Esophagus muscularis mucosa (tissue), 4 donors: ENCODE measurements at places on chromosomes 7 and 10. TPM values are rescaled to one million over a fixed set of nuclear protein-coding genes. Genes with fewer than 3 reads are reported as not detected.
A peak's percentile ranks its signal among the peaks of the same experiment; 100 is the strongest.

DNA sequence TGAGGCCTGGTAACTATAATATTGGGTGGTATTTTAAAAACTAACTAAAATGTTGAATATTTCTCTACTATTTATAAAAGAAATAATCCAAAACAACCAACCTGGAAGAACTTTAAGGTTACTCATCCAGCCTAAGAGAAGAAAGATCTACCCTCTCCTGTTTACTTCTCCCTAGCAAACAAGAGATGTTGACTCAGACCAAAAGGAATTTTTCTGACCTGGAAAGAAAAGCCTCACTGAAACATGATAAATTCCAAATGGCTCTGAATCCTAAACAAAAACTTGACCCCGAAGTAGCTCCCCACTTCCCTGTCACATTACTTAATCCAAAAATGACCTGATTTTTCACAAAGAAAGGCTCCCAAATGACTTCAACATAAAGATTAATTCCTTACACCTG lies 101.2 kb downstream of the PARD3 start:
- peak; percentile 10 for DNase-seq
- no peaks in the 10 kb centered on the region for H3K27me3 ChIP-seq
- H3K27ac ChIP-seq: no peak overlapping the region
- peaks cover 80% of the 10 kb centered on the region for H3K4me1 ChIP-seq

GRCh38 chr7:69609541-69610373 lies 11.5 kb downstream of the AUTS2 start:
- no peaks in the 10 kb centered on the region for H3K36me3 ChIP-seq
- peaks cover 35% of the 10 kb centered on the region for H3K4me1 ChIP-seq
- H3K27me3 ChIP-seq: no peaks in the 10 kb centered on the region
- no peak overlapping the region for H3K27ac ChIP-seq
- H3K4me3 ChIP-seq: no peak overlapping the region

Gene CHN2
- total RNA-seq: 8.0 TPM

DNA sequence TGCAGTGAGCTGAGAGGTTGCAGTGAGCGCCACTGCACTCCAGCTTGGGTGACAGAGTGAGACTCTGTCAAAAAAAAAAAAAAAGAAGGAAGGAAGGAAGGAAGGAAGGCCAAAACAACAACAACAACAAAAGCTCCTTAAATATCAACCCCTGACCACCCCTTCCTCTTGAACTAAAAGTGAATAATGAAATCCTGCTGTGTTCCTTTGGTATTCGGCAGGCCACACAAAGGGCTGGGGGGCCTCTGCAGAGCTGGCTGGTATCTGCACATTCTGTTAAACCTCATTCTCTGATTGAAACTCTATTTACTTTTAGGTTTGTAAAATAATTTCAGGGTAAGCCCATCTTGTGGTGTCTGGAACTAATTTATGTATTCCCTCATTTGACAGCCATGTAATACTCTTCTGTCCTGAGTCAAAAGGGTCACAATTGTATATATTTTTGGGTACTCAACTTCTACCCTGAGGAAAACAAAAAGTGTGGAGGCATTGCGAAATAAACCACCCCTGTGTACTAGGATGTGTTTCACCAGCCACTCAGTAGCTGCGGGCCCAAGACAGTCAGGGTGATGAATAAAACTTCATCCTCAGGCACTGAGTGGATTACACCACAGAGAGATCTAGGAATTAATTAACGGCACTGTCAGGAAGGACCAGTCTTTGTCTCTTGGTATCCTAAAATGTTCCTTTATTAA lies 446.4 kb upstream of the PFKP start:
- no peak for DNase-seq
- H3K27ac ChIP-seq: no peak overlapping the region
- no peaks in the 10 kb centered on the region for H3K36me3 ChIP-seq

DNA sequence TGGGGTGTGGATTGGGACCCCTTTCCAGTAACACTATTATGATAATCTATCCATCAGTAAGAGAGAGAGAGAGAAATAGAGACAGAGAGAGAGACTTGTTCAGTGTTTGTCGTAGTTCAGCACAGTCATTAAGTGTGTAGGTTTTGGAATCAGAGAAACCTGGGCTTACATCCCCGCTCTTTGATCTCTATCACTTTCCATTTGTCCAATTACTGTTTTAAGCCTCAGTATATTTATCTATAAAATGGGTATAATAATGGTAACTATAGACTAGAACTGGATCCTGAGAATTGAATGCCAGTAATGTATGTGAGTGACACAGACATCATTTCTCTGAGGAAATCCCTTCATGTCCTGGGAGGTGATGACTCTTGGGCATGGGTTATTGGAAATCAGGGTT lies 460.5 kb downstream of the PLXNA4 start:
- no peaks in the 10 kb centered on the region for H3K27me3 ChIP-seq
- H3K4me1 ChIP-seq: no peaks in the 10 kb centered on the region
- no peak for DNase-seq
- H3K27ac ChIP-seq: no peak overlapping the region
- H3K36me3 ChIP-seq: no peaks in the 10 kb centered on the region

- H3K4me1 ChIP-seq: peaks cover 45% of the 10 kb centered on the region
- no peaks in the 10 kb centered on the region for H3K27me3 ChIP-seq
- no peak overlapping the region for H3K4me3 ChIP-seq
Observed at GRCh38 chr10:113073549-113074189, 123.6 kb downstream of the TCF7L2 start.

DNA sequence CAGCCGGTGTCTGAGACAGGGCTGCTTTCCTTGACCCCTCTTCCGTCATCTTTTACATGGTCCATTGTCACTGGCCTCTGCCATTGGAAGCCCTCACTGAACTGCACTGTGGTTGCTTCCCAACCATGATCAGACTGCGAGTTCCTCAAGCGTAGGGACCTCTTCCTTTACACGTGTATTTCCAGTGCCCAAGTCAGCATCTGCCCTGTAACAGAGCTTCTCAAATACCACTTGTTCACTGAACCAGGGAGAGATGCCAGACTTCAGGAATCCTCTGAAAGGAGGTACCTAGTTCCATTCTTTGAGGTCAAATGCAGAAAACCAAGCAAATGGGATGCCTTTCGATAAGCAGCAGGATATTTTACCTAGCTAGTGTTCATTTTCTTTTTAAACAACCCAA lies 145.1 kb downstream of the NRP1 start:
- no peak overlapping the region for H3K4me3 ChIP-seq
- no peaks in the 10 kb centered on the region for H3K27me3 ChIP-seq
- no peak overlapping the region for H3K27ac ChIP-seq
- no peak for DNase-seq
- H3K36me3 ChIP-seq: peaks cover 72% of the 10 kb centered on the region

- H3K36me3 ChIP-seq: no peaks in the 10 kb centered on the region
- no peaks in the 10 kb centered on the region for H3K27me3 ChIP-seq
- H3K4me1 ChIP-seq: peaks cover 51% of the 10 kb centered on the region
- no peak overlapping the region for H3K27ac ChIP-seq
- peak; percentile 91 for DNase-seq
Observed at GRCh38 chr7:36273836-36274235, 115.8 kb upstream of the ANLN start.

GRCh38 chr7:5657901-5658300 lies 123.6 kb downstream of the RNF216 start:
- no peak overlapping the region for H3K4me3 ChIP-seq
- peaks cover 48% of the 10 kb centered on the region for H3K4me1 ChIP-seq
- H3K36me3 ChIP-seq: peaks cover 42% of the 10 kb centered on the region
- no peak overlapping the region for H3K27ac ChIP-seq
- no peak for DNase-seq
- H3K27me3 ChIP-seq: no peaks in the 10 kb centered on the region

Gene MMD2
- not detected for total RNA-seq

DNA sequence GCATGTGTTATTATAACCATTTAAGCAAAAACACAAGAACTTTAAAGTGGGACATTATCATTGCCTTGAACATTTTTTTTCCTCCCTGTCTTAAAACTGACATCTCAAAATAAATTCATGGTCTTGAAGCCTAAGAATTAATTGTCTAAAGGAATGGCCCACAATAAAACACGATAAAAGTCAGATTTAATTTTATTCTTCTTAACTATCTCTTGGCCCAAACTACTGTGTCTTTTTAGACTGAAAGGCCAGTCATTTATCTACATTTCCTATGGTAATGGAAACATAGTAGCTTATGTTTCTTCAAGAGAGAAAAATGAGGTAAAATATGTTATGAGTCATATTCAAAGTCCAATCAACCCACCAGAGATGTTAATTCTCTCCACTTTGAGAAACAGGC lies 24.4 kb upstream of the ETV1 start:
- H3K27me3 ChIP-seq: no peaks in the 10 kb centered on the region
- no peak overlapping the region for H3K27ac ChIP-seq
- no peak for DNase-seq
- H3K4me3 ChIP-seq: no peak overlapping the region
- no peaks in the 10 kb centered on the region for H3K4me1 ChIP-seq

DNA sequence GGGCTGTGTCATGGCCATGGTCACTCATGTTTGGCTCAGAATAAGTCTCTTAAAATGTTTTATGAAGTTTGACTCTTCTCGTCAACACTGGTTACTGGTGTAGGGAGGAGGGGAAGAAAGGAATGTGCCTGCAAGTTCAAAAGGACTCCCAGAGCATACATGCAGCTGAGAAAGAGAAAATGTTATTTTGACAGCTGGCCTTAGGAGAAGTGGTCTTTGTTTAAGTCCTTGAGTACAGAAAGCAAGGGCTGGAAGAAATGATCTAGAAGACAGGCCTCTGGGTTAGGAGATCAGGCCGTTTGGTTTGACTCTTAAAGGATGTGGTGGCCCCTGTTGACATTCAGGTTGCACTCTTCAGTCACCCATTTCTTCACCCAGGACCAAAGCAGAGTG lies 245.5 kb downstream of the REEP3 start:
- H3K27ac ChIP-seq: no peak overlapping the region
- H3K36me3 ChIP-seq: no peaks in the 10 kb centered on the region
- H3K4me1 ChIP-seq: peaks cover 7% of the 10 kb centered on the region
- H3K27me3 ChIP-seq: no peaks in the 10 kb centered on the region

- no peaks in the 10 kb centered on the region for H3K36me3 ChIP-seq
- peak overlapping the region; percentile 4 for H3K4me3 ChIP-seq
- DNase-seq: peak; percentile 92
- no peaks in the 10 kb centered on the region for H3K27me3 ChIP-seq
- H3K4me1 ChIP-seq: peaks cover 30% of the 10 kb centered on the region
Observed at GRCh38 chr7:45978010-45978681, 57.1 kb upstream of the IGFBP3 start.

DNA sequence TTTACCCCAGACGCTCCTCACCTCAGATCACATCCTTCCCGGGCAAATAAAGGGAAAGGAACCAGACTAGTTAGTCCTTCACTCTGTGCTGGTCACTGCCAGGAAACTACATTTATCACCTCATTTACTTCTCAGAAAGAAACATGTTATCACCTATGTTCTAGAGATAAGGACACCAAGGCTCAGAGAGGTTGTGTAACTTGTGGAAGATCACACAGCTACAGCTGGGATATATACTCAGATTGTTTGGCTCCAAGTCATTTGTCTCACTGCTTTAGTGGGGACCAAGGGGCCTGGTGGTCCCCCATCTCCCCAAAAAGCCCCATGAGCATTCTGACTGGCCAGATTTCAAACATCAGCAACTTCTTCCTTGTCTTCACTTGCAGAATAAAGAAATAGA lies 17.5 kb upstream of the BTBD16 start:
- DNase-seq: no peak
- no peak overlapping the region for H3K4me3 ChIP-seq
- peaks cover 88% of the 10 kb centered on the region for H3K36me3 ChIP-seq
- H3K27ac ChIP-seq: no peak overlapping the region
- H3K27me3 ChIP-seq: no peaks in the 10 kb centered on the region
- H3K4me1 ChIP-seq: peaks cover 8% of the 10 kb centered on the region

DNA sequence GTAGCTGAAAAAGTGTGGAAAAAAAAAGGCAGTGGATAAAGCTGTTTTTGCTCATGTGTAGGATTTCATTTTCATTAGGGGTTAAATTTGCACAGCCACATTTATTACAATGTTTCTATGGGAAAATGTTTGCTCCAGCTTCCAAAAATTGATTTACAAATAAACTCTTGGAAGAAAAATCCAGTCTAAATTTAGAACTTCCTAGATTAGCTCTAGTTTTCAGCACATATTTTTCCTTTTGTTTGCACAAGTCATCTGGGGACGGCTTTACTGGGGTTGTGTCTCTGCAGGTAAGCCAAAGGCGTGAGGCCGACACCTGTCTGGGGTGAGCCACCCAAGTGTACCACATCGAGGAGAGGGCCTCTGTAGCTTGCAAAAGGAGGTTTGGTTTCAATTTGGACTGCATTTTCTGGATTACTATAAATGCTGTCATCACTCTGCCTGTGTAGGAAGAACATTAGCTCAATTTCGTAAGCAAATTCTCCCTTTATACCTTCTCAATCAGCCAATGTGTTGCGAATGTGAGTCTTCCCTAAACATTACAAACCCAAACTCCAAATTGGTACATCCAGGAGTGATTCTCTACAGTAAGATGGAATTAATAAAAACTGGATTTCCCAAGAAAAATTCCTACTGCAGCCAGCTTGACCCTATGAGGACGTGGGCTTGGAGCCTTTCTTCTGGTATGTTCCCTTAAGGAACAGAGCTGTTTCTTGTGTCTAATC lies 89.5 kb upstream of the ZNF438 start:
- no peak overlapping the region for H3K4me3 ChIP-seq
- no peaks in the 10 kb centered on the region for H3K36me3 ChIP-seq
- no peak overlapping the region for H3K27ac ChIP-seq
- H3K27me3 ChIP-seq: no peaks in the 10 kb centered on the region
- H3K4me1 ChIP-seq: peaks cover 21% of the 10 kb centered on the region
- DNase-seq: no peak

DNA sequence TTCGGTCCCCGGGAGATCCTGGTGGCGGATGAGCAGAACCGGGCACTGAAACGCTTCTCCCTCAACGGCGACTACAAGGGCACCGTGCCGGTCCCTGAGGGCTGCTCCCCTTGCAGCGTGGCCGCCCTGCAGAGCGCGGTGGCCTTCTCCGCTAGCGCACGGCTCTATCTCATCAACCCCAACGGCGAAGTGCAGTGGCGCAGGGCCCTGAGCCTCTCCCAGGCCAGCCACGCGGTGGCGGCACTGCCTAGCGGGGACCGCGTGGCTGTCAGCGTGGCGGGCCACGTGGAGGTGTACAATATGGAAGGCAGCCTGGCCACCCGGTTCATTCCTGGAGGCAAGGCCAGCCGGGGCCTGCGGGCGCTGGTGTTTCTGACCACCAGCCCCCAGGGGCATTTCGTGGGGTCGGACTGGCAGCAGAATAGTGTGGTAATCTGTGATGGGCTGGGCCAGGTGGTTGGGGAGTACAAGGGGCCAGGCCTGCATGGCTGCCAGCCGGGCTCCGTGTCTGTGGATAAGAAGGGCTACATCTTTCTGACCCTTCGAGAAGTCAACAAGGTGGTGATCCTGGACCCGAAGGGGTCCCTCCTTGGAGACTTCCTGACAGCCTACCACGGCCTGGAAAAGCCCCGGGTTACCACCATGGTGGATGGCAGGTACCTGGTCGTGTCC lies 3.7 kb downstream of the TRIM56 start:
- no peak overlapping the region for H3K27ac ChIP-seq
- H3K4me1 ChIP-seq: peaks cover 54% of the 10 kb centered on the region
- DNase-seq: no peak
- H3K36me3 ChIP-seq: peaks cover 48% of the 10 kb centered on the region
- no peaks in the 10 kb centered on the region for H3K27me3 ChIP-seq
- H3K4me3 ChIP-seq: no peak overlapping the region

Gene TRPV5
- not detected for total RNA-seq
